ENCODE measurements at places on chromosomes 11 and 22. TPM values are rescaled to one million over a fixed set of nuclear protein-coding genes. Genes with fewer than 3 reads are reported as not detected.

- no peak for DNase-seq
- no peaks in the 10 kb centered on the region for H3K36me3 ChIP-seq
- H3K27me3 ChIP-seq: no peaks in the 10 kb centered on the region
- H3K27ac ChIP-seq: no peak overlapping the region
Measured at GRCh38 chr11:112942966-112943643, 18.1 kb upstream of the NCAM1 start.

- H3K36me3 ChIP-seq: peaks cover 23% of the 10 kb centered on the region
- H3K27ac ChIP-seq: no peak overlapping the region
- no peak for DNase-seq
- no peak overlapping the region for H3K4me3 ChIP-seq
- H3K27me3 ChIP-seq: peaks cover 5% of the 10 kb centered on the region
- peaks cover 45% of the 10 kb centered on the region for H3K4me1 ChIP-seq
Measured at GRCh38 chr11:73099512-73100266, 42.4 kb downstream of the FCHSD2 start.

DNA sequence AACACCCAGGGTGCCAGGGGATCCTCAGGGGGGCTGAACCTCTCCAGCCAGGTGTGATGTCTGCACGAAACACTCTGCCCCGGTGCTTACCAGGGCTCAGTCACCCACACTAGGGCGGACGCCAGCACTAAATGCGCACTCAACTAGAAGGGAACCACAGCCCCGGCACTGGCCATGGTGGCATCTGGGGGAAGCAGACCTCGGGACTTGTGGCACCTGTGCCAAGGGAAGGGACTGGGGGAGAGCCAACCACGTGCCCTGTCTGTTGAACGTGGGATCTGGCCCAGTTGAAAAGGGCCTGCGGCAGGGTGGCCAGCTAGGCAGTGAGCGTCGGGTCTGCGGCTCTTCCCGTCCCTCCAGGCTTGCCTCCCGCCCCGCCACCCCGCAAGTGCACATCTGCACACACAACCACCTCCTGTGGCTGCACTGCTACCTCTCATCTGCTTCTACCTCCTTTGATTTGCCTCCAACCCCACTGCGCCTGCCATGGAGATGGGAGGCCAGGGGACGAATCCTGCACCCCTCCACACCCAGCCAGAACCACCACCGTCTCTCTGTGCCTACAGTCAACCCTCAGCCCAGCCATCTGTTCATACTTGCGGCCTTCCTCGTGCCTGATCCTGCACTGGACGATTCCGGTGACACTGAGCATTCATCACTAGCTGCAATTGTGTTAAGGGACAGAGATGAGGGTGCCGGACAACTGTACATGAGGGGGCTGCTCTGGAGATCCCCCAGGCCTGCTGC lies 15.0 kb upstream of the MOB2 start:
- peaks cover 6% of the 10 kb centered on the region for H3K4me1 ChIP-seq
- no peak for DNase-seq
- no peak overlapping the region for H3K27ac ChIP-seq
- no peak overlapping the region for H3K4me3 ChIP-seq

- H3K36me3 ChIP-seq: no peaks in the 10 kb centered on the region
- peaks cover 35% of the 10 kb centered on the region for H3K27me3 ChIP-seq
- H3K4me3 ChIP-seq: no peak overlapping the region
- no peak for DNase-seq
- no peak overlapping the region for H3K27ac ChIP-seq
Measured at GRCh38 chr11:119797736-119798135, 68.7 kb upstream of the NECTIN1 start.

The MYOD1 gene
- total RNA-seq: not detected

DNA sequence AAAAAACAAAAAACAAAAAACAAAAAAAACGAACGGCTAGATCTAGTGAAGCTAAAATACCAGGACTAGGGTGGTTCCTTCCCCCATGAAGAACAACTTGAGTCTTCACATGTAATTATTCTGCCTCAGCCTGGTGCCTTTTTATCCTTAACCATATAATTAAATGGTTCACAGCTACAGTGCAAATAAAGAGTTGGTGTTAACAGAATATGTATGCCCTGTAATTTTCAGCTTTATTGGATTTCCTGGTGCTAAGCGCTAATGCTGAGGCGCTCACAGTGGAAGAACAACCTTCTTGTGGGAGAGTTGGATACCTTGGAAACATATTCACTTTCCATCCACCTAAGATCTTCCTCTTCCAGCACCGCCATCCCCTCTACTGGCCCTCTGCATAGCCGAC lies 158.5 kb upstream of the SORL1-AS1 start:
- no peak overlapping the region for H3K4me3 ChIP-seq
- peaks cover 25% of the 10 kb centered on the region for H3K4me1 ChIP-seq
- no peak overlapping the region for H3K27ac ChIP-seq
- DNase-seq: no peak
- peaks cover 11% of the 10 kb centered on the region for H3K27me3 ChIP-seq

The CYTH4 gene
- total RNA-seq: not detected

DNA sequence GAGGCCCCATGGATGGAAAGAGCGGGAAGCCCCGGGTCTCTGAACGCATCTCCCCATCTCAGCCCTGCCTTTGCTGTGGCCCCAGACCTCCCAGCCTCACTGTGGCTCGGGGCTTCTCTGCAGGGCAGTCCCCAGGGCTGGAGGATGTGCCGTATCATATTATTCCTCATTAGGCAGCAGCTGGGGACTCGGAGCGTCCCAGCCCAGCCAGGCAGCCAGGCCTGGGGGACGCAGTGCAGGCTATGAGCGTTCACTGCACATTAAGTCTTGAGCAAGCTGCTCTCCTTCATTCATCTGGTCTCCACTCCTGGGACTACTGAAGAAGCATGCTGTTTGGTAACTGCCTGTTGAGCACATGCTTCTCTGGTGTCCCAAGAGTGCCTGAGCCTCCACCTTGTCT lies 226.8 kb upstream of the TBCEL start:
- no peak for DNase-seq
- no peaks in the 10 kb centered on the region for H3K4me1 ChIP-seq
- H3K36me3 ChIP-seq: no peaks in the 10 kb centered on the region
- H3K27ac ChIP-seq: no peak overlapping the region
- H3K27me3 ChIP-seq: peaks cover 34% of the 10 kb centered on the region

The PGR gene
- total RNA-seq: not detected

GRCh38 chr11:37264060-37264459 lies 666.0 kb upstream of the RAG2 start:
- H3K27me3 ChIP-seq: no peaks in the 10 kb centered on the region
- no peaks in the 10 kb centered on the region for H3K36me3 ChIP-seq
- DNase-seq: no peak
- no peaks in the 10 kb centered on the region for H3K4me1 ChIP-seq
- H3K4me3 ChIP-seq: no peak overlapping the region

DNA sequence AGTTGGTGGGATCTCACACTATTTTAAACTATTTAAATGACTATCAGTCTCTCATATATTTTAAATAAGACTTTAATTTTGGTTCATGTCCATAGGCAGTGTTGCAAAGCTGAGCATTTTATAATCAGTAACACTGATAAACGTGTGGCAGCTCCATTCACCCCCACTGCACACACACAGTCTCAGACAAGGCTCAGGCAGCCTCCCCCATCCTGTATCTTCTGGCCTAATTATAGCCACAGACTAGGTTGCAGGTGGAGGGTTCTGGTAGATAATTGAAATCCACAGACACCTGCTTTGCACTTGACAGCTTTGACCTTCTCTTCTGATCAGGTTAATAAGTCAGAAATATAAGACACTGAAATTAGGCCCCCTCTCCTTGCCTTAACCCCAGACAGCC lies 118.5 kb upstream of the LDLRAD3 start:
- H3K36me3 ChIP-seq: no peaks in the 10 kb centered on the region
- no peak for DNase-seq
- H3K27ac ChIP-seq: no peak overlapping the region
- peaks cover 31% of the 10 kb centered on the region for H3K4me1 ChIP-seq

GRCh38 chr11:90593099-90593498 lies 370.2 kb upstream of the CHORDC1 start:
- DNase-seq: no peak

Data from HFFc6 (cell line).